ENCODE measurements at places on chromosomes 7 and 10.

GRCh38 chr10:27815261-27815660 lies 69.6 kb upstream of the MKX start:
- DNase-seq: no peak

- DNase-seq: no peak
These were observed 90.0 kb downstream of the TFEC start for GRCh38 chr7:115940460-115941060.

- DNase-seq: no peak
These were observed 237.1 kb downstream of the ELFN1 start for GRCh38 chr7:1906988-1907745.

DNA sequence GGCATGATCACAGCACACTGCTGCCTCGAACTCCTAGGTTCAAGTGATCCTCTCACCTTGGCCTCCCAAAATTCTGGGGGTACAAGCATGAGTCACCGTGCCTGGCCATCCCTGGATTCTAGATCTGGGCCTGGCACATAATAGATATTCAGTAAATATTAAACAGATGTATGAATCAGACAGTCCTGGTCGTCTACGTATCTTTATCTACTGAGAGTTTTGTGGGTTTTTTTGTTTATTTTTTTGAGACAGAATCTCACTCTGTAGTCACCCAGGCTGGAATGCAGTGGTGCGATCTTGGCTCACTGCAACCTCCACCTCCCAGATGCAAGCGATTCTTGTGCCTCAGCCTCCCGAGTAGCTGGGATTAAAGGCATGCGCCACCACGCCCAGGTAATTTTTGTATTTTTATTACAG lies 24.3 kb upstream of the ITGB1 start:
- DNase-seq: no peak
